Heart left ventricle (tissue), 16 donors: ENCODE measurements at places on chromosomes 1 and 21. TPM values are rescaled to one million over a fixed set of nuclear protein-coding genes. Genes with fewer than 3 reads are reported as not detected.

DNA sequence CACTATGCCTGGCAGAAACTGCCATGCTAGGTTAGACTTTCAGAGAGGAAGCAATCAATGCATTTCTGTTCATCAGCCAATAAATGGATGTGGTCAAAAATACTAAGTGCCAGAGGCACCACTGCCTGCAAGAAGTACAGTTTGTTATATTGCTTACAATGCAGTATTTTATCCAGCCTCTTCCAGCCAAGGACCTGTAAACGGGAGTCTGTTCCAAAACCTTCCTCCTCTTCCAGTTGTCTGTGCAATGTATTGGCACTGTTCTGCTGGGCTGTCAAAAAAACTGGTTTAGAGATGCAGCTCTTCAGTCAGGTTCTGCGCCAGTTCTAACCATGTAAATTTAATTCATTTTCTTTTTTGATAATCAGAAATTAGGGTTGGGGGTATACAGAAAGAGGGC is 175.7 kb downstream of the EIF4G3 start:
- H3K36me3 ChIP-seq: no peaks in the 10 kb centered on the region
- no peaks in the 10 kb centered on the region for H3K4me1 ChIP-seq
- no peak overlapping the region for H3K27ac ChIP-seq
- no peak overlapping the region for H3K4me3 ChIP-seq

- H3K36me3 ChIP-seq: no peaks in the 10 kb centered on the region
- H3K27ac ChIP-seq: no peak overlapping the region
- H3K4me1 ChIP-seq: no peaks in the 10 kb centered on the region
- DNase-seq: no peak
Measured at GRCh38 chr1:73611681-73612080, 586.3 kb downstream of the LRRIQ3 start.

Gene PLEKHM2
- total RNA-seq: 150 TPM

- H3K27ac ChIP-seq: no peak overlapping the region
- H3K4me1 ChIP-seq: no peaks in the 10 kb centered on the region
- peak; percentile 56 for DNase-seq
Measured at GRCh38 chr1:43206600-43207228, 34.6 kb downstream of the CFAP57 start.

Gene HCRTR1
- 0.21 TPM for total RNA-seq

GRCh38 chr1:210490781-210491180 is 162.1 kb downstream of the HHAT start:
- no peak overlapping the region for H3K27ac ChIP-seq
- DNase-seq: no peak
- no peaks in the 10 kb centered on the region for H3K4me1 ChIP-seq
- H3K4me3 ChIP-seq: no peak overlapping the region
- H3K27me3 ChIP-seq: no peaks in the 10 kb centered on the region

Gene NCAM2
- 3.8 TPM for total RNA-seq

Gene C1QB
- total RNA-seq: 93.0 TPM

- H3K4me3 ChIP-seq: no peak overlapping the region
- H3K27ac ChIP-seq: no peak overlapping the region
- peaks cover 15% of the 10 kb centered on the region for H3K4me1 ChIP-seq
- H3K36me3 ChIP-seq: no peaks in the 10 kb centered on the region
Measured at GRCh38 chr1:169240449-169241232, 127.0 kb downstream of the NME7 start.

DNA sequence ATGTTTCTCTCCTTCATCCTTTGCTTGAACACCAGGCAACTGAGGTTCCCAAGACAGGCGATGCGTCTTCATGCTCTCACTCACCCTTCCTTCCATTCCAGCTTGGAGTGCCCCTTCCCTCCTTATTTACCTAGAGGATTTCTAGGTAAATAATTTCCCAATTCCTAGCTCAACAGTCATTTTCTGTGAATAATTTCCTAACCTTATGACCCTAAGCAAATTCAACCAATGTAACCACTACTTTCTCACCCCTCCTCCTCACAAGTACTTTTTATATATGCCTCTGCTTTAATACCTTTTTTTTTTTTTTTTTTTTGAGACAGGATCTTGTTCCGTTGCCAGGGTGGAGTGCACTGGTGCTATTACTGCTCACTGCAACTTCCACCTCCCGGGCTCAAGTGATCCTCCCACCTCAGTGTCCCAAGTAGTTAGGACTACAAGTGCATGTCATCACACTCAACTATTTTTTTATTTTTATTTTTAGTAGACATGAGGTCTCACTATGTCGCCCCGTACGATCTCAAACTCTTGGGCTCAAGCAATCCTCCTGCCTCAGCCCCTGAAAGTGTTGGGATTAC is 86.7 kb downstream of the USP24 start:
- H3K27me3 ChIP-seq: no peaks in the 10 kb centered on the region
- no peak for DNase-seq
- no peak overlapping the region for H3K4me3 ChIP-seq
- H3K36me3 ChIP-seq: peaks cover 95% of the 10 kb centered on the region
- no peaks in the 10 kb centered on the region for H3K4me1 ChIP-seq

- DNase-seq: no peak
- H3K27ac ChIP-seq: no peak overlapping the region
- no peak overlapping the region for H3K4me3 ChIP-seq
- H3K36me3 ChIP-seq: no peaks in the 10 kb centered on the region
- no peaks in the 10 kb centered on the region for H3K4me1 ChIP-seq
- no peaks in the 10 kb centered on the region for H3K27me3 ChIP-seq
Measured at GRCh38 chr1:77906019-77906545, 17.7 kb downstream of the NEXN start.

Gene SLC35D1
- total RNA-seq: 4.2 TPM

DNA sequence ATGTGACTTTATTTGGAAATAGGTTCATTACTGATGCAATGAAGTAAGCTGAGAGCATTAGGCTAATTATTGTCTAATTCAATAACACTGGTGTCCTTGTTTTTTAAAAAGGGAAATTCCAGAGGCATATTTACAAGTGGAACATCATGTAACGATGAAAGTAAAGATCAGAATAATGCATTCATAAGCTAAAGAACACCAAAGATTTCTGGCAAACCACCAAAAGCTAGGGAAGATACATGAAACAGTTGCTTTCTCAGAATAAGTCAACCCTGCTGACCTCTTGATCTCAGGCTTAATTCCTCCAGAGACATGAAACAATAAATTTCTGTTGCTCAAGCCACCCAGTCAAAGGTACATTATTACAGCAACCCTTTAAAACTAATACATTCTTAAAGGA is 20.3 kb upstream of the IFI16 start:
- H3K27me3 ChIP-seq: no peaks in the 10 kb centered on the region
- no peaks in the 10 kb centered on the region for H3K36me3 ChIP-seq
- H3K4me3 ChIP-seq: no peak overlapping the region
- no peak overlapping the region for H3K27ac ChIP-seq

Gene ELF3
- 42.5 TPM for total RNA-seq

Gene SPRR2D
- total RNA-seq: not detected

Gene SLC19A2
- total RNA-seq: 8.2 TPM

- H3K36me3 ChIP-seq: peaks cover 13% of the 10 kb centered on the region
- H3K27ac ChIP-seq: no peak overlapping the region
- no peaks in the 10 kb centered on the region for H3K27me3 ChIP-seq
- H3K4me3 ChIP-seq: no peak overlapping the region
- DNase-seq: no peak
Measured at GRCh38 chr1:204438628-204439027, 27.0 kb upstream of the PPP1R15B start.

GRCh38 chr1:43563876-43564539 is 33.3 kb downstream of the PTPRF start:
- no peak overlapping the region for H3K4me3 ChIP-seq
- DNase-seq: no peak

Gene ARTN
- not detected for total RNA-seq

Gene NIPAL3
- 25.6 TPM for total RNA-seq

DNA sequence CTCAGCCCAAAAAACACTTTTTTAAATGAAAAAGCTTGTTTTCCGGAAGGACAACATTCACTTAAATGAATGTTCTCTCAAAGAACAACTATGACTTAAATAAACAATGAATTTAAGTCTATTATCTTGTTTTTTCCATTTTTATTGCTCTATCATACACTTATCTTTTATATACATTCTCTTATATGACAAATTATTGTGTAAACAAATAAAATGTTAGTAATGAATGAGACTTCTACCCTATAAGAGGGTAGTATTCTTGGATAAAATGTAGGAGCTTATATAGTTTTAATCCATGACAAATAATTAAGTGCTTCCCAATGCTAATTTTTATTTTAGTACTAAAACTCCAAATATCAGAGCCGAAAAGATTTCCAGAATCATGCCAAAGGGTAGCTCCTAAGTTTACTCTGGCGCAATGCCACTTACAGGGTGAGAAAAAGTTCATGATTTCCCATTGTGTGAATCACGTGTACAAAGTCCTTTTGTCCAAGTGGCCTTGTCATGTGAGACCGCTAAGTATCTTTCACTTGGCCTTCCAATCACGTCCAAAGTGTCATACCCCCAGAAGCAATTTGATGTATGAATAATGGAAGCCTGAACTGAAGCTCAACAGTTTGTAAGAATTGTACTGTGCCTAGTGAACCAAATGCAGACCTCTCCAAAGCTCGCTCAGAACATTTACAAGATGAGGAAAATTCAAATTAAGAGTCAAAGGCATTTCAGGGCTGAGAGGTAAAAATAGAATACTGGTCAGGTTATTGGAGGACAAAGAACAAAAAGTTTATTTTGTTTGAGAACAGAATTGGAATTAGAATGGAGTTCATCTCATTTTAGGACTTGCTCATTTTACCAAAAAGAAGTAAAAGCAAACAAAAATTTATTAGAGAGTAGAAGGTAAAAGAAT is 56.6 kb upstream of the C1orf21 start:
- H3K36me3 ChIP-seq: no peaks in the 10 kb centered on the region
- no peaks in the 10 kb centered on the region for H3K4me1 ChIP-seq
- H3K27ac ChIP-seq: no peak overlapping the region
- no peaks in the 10 kb centered on the region for H3K27me3 ChIP-seq

DNA sequence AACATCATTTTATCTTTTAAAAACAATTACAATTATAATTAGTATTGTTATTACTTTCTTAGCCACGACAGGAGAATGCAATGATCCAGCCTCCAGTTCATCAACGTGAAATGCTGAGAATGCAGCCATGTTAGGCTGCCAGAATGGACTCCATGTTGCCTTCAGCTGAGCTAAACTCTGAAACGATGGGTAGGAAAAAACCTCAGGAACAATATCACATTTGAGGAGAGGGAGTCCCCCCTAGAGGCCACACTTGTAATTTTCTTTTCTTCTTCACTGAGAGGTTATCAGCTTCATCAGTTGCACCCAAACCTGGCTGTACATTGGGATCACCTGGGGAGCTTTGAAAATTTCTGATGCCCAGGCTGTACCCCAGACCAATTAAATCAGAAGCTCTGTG is 34.6 kb upstream of the DNAH14 start:
- no peak overlapping the region for H3K4me3 ChIP-seq
- H3K4me1 ChIP-seq: no peaks in the 10 kb centered on the region
- DNase-seq: no peak
- H3K36me3 ChIP-seq: no peaks in the 10 kb centered on the region

Gene MSH4
- 0.32 TPM for total RNA-seq

DNA sequence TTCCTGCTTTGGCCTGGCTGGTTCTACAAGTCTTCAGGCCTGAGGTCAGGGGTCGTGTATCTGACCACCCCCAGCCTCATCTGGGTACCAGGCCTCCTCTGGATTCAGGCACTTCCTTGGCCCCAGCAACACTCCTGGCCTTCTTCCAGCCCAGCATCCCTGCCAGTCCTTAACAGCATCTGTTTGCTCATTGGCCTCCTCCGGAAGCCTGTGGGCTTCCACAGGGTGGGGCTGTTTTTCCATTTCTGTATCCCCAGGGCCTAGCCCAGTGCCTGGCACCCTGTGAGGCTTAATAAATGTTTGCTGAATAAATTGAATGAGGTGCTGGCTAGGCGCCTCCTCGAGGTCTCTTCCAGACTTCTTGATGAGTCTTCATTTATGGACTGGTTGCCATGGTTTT is 21.5 kb upstream of the GPR37L1 start:
- H3K4me1 ChIP-seq: no peaks in the 10 kb centered on the region
- DNase-seq: no peak
- H3K27me3 ChIP-seq: no peaks in the 10 kb centered on the region
- no peaks in the 10 kb centered on the region for H3K36me3 ChIP-seq
- H3K4me3 ChIP-seq: no peak overlapping the region

Gene IGSF9
- total RNA-seq: not detected

DNA sequence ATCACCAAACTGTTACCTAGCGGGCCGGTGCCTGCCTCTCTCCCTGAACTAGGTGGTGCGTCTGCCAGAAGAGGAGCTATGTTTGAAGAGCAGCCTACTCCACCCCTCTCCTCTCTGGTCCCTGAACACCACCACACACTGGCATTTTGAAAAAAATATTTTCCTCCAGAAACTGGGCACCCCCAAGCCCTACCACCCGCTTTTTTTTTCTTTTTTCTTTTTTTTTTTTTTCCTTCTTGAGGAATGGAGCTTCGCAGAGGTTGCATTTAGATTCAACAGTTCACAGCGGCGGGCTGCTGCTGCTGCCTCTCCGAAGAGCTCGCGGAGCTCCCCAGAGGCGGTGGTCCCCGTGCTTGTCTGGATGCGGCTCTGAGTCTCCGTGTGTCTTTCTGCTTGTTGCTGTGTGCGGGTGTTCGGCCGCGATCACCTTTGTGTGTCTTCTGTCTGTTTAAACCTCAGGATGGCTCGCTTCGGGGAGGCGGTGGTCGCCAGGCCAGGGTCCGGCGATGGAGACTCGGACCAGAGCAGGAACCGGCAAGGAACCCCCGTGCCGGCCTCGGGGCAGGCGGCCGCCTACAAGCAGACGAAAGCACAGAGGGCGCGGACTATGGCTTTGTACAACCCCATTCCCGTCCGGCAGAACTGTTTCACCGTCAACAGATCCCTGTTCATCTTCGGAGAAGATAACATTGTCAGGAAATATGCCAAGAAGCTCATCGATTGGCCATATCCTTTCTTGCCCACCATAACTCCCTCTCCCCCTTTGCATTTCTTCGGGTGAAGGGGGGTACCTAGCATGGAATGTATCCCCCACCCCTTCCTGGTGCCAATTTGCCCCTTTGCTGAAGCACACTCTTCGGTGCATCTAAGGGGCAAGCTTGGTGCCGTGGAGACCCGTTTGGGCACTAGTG is at the start of gene CACNA1E:
CACNA1E (plus strand) TSS at position 233 of the 911 bp plus-strand sequence; CDS start at position 461, 228 bp downstream.
- H3K36me3 ChIP-seq: no peaks in the 10 kb centered on the region
- H3K27ac ChIP-seq: no peak within 1 kb of the TSS
- H3K4me1 ChIP-seq: no peaks in the 10 kb centered on the region
- no peak within 1 kb of the TSS for H3K4me3 ChIP-seq
- no peak for DNase-seq

DNA sequence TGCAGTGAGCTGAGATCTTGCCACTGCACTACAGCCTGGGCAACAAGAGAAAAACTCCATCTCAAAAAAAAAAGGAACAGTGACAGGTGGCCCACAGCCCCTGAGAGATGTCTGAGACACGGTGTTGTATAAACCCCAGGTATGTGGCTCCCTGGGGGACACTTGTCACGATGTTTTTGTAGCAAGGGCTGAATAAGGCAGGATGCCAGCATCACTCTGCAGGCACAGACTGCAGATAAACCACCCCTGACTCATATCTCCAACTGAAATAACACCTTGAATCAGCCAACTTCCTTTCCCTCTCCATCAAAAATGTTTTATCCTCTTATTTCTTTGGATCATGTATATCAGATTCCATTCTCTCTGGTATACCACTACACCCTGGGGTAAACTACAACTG is 52.5 kb downstream of the NMNAT2 start:
- H3K36me3 ChIP-seq: no peaks in the 10 kb centered on the region
- DNase-seq: no peak
- H3K4me3 ChIP-seq: no peak overlapping the region
- H3K27me3 ChIP-seq: no peaks in the 10 kb centered on the region
- no peak overlapping the region for H3K27ac ChIP-seq
